ENCODE measurements at places on chromosomes 5 and 9. TPM values are rescaled to one million over a fixed set of nuclear protein-coding genes. Genes with fewer than 3 reads are reported as not detected.

DNA sequence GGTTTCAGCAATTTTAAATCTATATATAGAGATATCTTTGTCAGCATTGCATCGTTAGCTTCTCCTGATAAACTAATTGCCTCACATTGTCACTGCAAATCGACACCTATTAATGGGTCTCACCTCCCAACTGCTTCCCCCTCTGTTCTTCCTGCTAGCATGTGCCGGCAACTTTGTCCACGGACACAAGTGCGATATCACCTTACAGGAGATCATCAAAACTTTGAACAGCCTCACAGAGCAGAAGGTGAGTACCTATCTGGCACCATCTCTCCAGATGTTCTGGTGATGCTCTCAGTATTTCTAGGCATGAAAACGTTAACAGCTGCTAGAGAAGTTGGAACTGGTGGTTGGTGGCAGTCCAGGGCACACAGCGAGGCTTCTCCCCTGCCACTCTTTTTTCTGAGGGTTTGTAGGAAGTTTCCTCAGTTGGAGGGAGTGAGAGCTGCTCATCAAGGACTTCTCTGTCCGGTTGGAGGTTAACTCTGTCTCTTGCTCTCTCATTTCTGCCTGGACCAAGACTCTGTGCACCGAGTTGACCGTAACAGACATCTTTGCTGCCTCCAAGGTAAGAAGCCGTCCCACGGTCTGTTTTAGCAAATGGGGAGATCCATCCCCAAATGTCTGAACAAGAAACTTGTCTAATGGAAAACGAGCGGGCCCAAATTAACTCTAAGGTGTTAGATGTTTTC, at the start of gene IL4:
Gene IL4, plus strand, starts transcription at position 51 of the 692 bp plus-strand sequence. Its CDS starts 62 bp downstream, at position 113.
- DNase-seq: no peak

DNA sequence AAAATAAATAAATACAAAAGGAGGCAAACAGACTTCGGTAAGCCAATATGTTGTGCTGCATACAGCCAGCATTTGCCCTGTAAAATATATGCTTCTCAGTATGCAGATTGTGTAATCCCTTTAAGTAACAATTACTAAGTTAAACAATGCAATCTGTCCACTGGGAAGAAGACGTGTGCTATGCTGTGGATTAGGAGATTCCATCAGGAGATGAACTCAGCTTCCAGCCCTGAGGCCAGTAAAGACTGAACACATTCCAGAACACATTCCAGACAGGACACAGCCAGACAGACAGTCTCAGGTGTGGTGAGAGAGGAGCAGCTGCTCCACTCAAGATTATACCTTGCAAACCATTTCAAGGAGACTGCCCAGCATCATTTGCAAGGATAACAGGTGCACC, 97.8 kb downstream of the MPDZ start:
- no peak for DNase-seq

DNA sequence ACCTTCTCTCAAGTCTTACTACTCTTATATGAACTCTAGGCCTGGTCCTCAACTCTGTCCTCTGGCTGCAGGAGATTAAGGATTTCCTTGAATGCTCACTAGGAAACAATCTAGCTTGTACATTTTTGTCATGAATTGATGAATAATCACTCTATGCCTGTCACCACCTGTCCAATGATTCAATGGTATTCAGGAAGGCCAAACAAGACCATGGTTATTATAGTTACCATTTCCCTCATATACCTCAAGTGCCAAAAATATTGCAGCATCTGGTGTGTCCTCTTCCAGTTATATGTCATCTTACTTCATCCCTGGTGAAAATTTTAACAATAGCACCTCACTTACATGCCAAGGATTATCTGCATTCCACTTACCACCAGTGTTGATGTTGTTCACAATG, 179.0 kb upstream of the MOCS2 start:
- no peak for DNase-seq

DNA sequence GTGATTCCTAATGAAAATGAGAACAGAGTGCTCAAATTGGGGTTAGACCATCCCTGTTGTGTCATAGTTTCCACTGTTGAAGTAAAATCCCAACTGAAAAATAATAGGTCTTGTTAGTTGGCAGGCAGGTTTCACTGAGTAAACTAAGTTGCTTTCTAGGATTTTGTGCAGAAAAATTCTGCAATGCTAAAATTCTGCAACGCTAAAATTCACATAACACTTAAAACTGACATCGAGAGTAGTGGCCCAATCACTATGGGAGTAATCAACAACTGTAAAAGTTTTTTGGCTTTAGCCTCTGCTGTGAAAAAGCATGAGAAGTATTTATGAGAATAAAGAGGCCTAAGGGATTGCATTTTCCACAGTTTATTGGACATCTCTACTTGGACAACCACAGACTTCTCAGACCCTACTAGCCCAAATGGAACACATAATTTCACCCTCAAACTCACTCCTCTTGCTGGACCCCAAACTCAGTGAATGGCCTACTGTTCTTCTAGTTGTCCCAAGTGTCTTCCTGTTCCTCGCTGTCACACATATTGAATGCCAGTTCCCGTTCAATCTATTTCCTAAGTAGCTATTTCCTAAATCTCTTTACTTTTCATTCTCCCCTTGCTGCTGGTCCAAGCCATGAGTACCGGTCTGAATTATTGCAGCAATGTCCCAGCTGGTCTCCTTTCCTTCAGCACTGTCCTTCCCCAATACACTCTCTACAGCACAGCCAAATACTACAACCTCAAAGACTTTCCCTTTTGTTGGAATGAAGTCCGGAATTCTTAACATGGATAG, 355.4 kb downstream of the PDE4D start:
- DNase-seq: no peak

DNA sequence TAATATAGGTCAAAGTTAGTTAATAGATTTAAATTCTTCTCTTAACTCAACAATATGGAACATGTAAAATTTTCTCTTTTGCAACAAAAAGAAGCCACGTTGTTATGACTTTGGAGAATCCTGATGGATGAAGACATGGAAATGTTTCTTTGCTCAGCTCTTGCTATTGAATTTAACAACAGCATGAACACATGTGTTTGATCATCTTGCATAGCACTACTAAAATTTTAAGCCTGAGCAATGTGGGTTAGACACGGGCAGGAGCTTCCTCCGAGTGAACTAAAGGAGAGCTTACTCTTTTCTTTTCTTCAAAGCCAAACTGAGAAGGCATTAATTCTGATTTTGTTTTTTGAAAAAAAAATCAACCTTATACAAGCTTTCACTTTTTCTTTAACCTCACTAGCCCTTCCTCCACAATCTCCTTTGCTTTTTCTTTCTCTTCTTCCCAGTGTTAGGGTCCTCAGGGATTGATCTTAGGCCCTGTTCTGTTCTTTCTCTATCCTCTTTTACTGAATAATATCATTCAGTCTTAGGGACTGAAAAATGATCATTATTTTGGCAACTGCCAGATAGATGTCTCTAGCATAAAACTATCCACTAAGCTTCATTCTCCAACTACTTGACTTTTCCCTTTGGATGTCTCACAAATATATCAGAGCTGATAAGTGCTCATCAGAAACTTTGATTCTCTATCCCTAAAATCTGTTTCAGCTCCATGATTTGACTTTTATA, 36.9 kb downstream of the ADAMTS19 start:
- DNase-seq: no peak

- DNase-seq: no peak
Measured at GRCh38 chr5:133524666-133525065, 87.7 kb downstream of the FSTL4 start.

GRCh38 chr9:80175286-80176150, 603.8 kb downstream of the TLE4 start:
- no peak for DNase-seq

- no peak for DNase-seq
Measured at GRCh38 chr5:35436400-35437057, 181.1 kb upstream of the SPEF2 start.

GRCh38 chr5:160152901-160153300, 33.7 kb upstream of the PWWP2A start:
- no peak for DNase-seq

GRCh38 chr5:137605411-137605810, 106.3 kb upstream of the SPOCK1 start:
- DNase-seq: no peak

DNA sequence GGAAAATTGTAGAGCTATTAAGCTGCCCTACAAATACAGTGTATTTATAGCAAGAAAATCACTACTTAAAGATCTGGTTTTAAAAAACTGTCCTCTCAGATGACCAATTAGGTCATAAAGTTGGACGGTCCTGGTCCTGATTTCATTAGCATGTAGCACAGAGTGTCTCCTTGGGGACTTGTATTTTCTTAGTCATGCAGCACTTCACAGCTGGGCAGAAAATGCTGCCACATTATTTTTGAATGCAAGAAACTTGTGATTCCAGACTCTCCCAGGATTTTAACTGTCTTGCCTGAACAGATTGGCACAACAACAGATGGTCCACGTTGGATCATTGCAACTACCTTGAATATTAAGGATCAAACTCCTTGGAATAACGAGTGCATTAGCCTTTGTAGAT, 348.1 kb upstream of the SGCD start:
- DNase-seq: no peak

DNA sequence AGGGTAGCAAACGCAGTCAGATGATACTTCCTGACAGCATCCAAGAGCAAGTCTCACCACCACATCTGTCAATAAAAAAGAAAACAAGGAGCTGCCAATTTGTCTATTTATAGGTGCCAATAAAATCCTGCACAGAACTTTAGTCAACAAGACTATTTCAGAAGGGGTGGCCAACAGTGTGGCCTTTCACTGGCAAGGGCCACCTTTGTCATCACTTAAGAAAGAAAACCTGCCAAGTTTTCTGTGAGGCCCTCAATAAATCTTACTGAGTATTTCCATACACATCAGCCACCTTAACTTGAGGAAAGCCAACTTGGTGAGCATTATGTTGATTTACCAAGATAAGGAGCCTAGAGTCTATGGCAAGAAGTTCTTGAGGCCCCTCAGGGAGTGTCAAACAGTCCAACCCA, 312.3 kb downstream of the ENC1 start:
- no peak for DNase-seq

GRCh38 chr9:76101075-76101474, 210.6 kb downstream of the PCSK5 start:
- DNase-seq: no peak

DNA sequence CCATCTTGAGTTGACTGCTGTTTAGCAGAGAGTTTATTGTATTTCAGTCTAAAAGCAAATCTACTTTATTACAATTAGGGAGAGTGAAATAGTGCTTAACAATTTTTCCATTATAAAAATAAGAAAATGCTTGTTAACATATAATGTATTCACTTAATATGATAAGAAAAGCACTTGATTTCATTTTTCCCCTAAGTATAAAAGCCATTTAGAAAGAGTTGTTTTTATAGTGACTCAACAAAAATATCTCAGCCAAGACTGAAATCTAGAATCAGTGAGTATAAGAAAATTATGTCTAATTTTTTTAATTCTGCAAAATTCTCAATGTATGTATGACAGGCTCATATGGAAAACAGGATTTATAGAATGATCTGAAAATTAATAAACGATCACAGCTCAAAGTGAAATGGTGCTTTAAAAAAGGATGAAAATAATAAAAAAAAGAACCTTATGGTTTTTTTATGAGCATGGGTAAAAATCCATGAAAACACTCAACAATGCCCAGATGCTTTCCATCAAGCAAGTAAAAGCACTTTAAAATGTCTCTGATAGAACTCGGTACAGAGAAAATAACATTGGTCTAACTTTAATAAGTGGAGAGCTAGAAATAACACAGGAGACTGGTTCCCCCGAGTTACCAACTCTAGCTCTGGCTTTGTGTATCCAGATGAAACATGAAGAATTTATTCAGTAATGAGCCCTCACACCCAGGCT, 1057.8 kb upstream of the WWC1 start:
- no peak for DNase-seq

COX7C gene
- total RNA-seq: 330 TPM

SHOC1 gene
- total RNA-seq: not detected

HTR4 gene
- total RNA-seq: not detected

C1QTNF2 gene
- 0.25 TPM for total RNA-seq

SAXO1 gene
- total RNA-seq: not detected

GTF3C5 gene
- 32.6 TPM for total RNA-seq

CCDC187 gene
- total RNA-seq: not detected

LHX3 gene
- not detected for total RNA-seq

PCSK1 gene
- 1.7 TPM for total RNA-seq

All from omental fat pad (tissue), 4 donors.